Stimulated activated effector memory CD8-positive, alpha-beta T cell treated with anti-CD3 and anti-CD28 coated beads, Interleukin-12 subunit alpha, Interleukin-12 subunit beta, amount 100 ng/mL, for 72 hours (primary cell): ENCODE measurements at places on chromosomes 2 and 18.

- no peak for DNase-seq
Measured at GRCh38 chr18:23228102-23229061, 93.1 kb downstream of the CABLES1 start.

DNA sequence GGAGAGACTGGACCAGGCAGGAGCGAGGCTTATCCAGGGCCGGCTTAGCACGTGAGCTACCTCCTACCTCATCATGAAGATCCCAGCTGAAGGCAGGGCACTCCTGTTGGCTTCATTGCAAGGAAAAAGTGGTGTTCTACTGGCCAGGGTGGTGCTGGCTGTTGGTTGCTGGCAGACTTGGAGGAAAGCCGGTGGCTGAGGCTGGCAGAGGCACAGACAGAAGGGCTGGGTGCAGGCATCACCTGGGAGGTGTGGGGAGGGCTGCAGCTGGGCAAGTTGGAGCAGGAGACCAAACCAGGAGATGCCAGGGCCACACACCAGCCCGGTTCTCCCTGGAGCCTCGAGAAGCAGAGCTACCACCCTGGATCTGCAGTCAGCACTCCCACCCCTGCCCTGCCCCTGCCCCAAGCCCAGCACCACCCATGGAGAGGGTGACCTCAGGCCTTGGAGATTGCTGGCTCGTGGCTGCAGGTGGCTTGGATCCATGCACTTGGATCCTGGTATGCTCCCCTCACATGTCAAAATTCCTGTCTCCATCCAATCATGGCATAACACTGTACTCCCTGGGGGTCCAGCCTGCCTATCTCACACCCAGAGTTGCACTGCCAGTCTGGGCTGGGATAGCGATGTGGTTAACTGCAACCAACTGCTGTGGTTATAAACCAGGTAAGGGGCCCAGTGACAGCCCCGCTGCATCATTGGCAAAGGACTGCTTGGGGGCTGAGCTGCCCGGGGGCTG, 49.7 kb downstream of the GLI2 start:
- DNase-seq: no peak

- DNase-seq: no peak
Measured at GRCh38 chr2:174233771-174234275, 14.5 kb downstream of the OLA1 start.

GRCh38 chr2:46540496-46541331, 61.3 kb downstream of the TMEM247 start:
- no peak for DNase-seq

GRCh38 chr2:168896783-168897182, 4.3 kb upstream of the G6PC2 start:
- DNase-seq: no peak

GRCh38 chr2:99399063-99399462, 61.9 kb downstream of the EIF5B start:
- no peak for DNase-seq

DNA sequence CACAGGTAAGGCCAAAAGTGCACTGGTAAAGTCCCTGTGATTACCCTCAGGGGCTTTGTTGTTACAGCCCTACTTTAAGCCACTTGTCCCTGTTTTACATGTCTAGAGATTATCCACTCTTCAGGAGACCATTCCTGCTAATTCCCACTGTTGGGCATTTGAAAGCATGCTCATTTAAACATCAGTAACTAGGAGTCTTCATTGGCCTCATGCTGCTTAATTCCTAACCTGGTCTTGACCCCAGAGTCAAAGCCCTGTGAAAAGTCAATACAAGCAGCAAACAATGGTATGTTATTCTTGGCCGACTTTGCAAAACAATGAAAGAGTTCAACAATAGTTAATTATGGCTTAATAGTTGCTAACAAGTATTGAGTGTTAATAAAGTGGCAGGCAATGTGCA, 23.2 kb downstream of the AFF3 start:
- DNase-seq: no peak

DNA sequence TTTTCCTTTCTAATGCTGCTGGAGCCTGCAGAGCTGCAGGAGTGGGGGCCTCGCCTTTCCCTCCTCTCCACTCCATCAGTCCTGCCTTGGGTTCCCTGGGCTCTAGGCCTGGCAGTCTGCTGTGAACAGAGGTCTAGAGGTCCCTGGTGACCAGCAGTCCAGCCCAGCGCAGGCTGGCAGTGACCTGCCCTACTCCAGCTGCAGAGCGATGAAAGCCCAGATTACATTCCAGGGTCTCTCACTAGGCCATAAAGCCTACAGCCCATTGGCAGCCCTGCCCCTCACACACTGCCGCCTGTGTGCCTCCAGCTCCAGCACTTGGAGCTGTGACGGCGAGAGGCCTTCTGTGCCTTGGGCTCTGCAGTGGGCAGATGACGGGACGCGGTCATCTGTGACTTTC, 14.8 kb upstream of the MAL start:
- DNase-seq: no peak

GRCh38 chr2:19785447-19785846, 116.3 kb downstream of the TTC32 start:
- no peak for DNase-seq

- DNase-seq: no peak
Measured at GRCh38 chr2:227308784-227309183, 16.3 kb upstream of the MFF start.

DNA sequence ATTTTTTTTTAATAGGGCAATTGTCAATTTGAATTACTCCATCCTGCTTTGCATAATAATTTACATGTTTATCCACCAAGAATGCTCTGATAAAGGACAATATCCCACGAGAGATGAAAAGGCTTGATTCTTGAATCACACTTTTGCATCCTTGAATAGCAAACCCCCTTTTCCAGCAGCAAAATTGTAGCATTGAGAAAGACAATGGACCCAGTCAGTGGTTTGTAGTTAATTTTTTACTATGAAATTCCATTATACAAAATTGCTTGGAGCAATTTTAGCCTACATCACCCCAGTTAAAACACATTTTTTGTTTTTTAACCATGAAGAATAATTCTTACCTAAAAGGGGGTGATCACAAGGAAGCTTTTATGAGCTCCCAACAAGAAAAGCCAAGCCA, 255.1 kb downstream of the RND3 start:
- no peak for DNase-seq

GRCh38 chr18:79133724-79134123, 64.5 kb downstream of the ATP9B start:
- DNase-seq: no peak

DNA sequence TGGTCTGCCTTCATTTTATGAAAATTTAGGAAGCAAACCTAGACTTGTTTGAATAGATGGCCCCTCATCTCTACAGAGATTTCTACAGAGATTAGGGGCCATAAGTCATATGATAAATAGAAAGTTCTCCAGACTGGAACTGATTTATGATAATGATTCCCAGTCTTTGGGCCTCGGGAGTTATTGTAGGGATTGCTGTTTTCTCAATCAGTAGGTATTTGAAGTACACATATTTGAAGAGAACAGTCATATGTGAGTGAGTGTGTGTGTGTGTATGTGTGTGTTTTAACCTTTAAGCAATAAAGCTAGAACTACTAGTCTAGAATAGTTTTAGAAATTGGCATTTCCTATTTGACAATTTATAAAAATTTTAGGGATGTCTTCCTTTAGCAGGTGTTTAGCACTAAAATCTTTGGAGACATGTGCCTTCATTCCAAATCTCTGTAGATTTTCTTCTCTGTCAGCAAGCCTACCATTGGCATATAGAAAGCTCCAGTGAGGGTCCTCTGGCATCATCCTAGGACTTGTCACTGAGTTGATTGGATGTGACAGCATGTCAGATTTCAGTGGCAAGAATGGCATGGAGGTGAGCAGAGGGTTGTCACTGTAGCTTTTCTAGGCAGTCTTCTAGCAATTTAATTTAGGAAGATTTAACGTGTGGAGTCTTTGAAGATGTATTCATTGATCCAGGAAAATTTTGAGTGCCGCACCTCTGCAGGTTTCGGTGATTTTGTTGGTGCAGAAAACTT, 71.2 kb downstream of the MYO1B start:
- no peak for DNase-seq

- DNase-seq: no peak
Measured at GRCh38 chr2:42938671-42939370, 146.4 kb upstream of the HAAO start.

GRCh38 chr2:123532994-123533393, 492.1 kb upstream of the CNTNAP5 start:
- DNase-seq: no peak

GRCh38 chr18:21242141-21242779, at the start of gene GREB1L:
Gene GREB1L (plus strand): TSS chr18:21242232. CDS start chr18:21383519, 141,287 bp downstream.
- no peak for DNase-seq

DNA sequence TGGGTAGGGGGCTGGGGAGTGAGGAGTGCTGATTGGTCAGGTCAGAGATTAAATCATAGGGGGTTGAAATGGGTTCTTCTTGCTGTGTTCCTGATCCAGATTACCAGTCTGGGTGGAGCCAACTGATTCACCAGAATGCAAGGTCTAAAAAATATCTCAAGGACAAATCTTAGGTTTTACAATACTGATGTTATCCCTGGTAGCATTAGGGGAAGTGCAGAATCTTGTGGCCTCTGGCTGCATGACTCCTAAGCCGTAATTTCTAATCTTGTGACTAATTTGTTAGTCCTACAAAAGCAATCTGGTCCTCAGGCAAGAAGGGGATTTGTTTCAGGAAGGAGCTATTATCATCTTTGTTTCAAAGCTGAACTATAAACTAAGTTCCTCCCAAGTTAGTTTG, 289.2 kb upstream of the KYNU start:
- DNase-seq: no peak

GRCh38 chr2:211879323-211879722, 659.3 kb downstream of the ERBB4 start:
- no peak for DNase-seq
